ENCODE measurements at places on chromosomes 13 and 19.

DNA sequence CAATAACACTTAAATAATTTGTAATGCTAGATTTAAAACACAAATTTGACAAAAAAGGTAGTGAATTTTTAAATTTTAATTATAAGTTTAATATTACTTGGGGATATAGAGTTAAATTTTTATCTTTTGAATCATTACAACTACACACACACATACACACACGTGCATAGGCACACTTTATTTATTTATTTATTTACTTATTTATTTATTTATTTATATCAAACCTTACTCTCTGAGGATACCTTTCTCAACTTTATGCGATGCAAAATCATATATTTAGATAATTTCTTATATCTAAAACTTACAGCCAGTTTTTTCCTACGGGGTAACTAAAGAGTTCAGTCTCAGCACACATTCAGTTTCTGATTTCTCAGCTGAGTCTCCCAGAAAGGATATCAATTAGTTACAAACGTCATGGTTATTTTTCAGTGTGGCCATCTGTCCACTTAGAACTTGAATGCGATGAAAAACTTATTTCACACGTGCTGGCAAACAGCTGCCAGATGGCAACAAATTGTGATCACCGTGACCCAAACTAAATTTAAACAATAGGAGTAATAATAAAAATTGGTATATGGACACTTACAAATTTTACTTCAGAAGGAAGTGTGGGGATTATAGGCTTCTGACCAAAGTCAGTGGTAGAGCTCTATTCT is 683.1 kb upstream of the PRR20A start:
- no peak for DNase-seq

DNA sequence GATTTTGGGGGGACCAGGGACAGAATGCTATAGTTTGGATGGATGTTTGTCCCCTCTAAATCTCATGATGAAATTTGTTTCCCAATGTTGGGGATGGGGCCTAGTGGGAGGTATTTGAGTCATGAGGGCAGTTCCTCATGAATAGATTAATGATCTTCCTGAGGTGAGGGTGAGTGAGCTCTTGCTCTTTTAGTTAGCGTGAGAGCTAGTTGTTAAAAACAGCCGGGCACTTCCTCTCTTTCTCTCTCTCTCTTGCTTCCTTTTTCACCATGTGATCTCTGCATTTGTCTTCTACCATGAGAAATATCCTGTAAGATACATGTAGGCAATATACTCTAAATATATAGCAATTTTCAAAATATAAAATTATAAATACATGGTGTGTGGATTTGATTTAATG is 290.8 kb upstream of the PCDH9 start:
- no peak for DNase-seq

DNA sequence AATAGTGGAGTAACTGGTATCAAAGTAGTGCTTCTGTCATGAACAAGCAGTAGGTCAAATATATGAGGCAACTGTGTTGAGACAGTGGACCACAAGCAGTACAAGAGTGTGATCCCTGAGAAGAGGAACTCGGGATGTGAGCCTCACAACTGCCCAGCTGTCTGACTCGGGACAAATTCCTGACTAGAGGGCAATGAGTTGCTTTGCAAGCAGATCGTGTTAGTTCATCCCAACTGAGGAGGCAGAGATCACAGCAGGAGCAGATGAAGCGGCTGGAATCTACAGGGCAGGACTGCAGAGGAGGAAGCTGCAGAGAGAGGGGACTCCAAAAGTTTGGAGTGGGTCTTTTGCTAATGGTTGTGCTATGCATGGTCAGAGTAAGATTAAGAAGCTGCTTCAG is 741.1 kb downstream of the DIAPH3 start:
- DNase-seq: no peak

- peak; percentile 28 for DNase-seq
These were observed 22.8 kb downstream of the HAUS8 start for GRCh38 chr19:17052439-17052838.
